Activated CD4-positive, alpha-beta T cell treated with anti-CD3 and anti-CD28 coated beads, Interleukin-2, amount 10 ng/mL, durations not matched to agents 7 days and 5 days (primary cell): ENCODE measurements at places on chromosomes 4 and X. TPM values are rescaled to one million over a fixed set of nuclear protein-coding genes. Genes with fewer than 3 reads are reported as not detected.
A peak's percentile ranks its signal among the peaks of the same experiment; 100 is the strongest.

GRCh38 chr4:153079857-153080391 is 124.3 kb upstream of the TRIM2 start:
- peaks cover 44% of the 10 kb centered on the region for H3K4me1 ChIP-seq
- no peak for DNase-seq
- no peak overlapping the region for H3K27ac ChIP-seq
- peaks cover 12% of the 10 kb centered on the region for H3K27me3 ChIP-seq
- H3K36me3 ChIP-seq, result no peaks in the 10 kb centered on the region

- H3K27me3 ChIP-seq, result peaks cover 17% of the 10 kb centered on the region
- H3K36me3 ChIP-seq, result peaks cover 5% of the 10 kb centered on the region
- DNase-seq, result peak; percentile 50
Observed at GRCh38 chr4:121706595-121707021, 9.8 kb upstream of the ANXA5 start.

DNA sequence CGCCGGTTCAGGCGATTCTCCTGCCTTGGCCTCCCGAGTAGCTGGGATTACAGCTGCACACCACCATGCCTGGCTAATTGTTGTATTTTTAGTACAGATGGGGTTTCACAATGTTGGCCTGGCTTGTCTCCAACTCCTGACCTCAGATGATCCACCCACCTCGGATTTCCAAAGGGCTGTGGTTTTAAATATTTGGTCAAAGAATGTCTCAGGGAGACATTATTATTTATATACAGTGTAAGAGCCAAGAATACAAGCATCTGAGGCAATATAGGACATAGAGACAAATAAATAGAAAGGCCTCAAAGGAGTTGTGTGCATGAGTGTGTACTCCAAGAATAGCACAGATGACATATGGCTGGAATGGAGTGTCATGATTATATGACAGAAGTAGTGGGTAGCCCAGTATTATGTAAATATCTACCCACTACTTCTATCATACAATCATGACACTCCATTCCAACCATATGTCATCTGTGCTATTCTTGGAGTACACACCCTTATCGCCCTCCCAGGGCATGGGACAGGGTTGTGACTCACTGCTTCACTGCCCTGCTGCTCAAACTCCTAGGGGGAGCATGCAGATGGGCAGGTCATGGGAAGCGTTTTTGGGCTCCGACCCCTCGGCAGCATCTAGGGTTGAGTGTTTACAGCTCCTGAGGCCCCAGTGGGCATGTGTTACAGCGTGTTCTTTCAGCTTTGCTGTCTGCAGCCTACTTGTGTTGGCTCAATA is 1649.8 kb upstream of the PCDH10 start:
- H3K27me3 ChIP-seq, result no peaks in the 10 kb centered on the region
- no peak for DNase-seq
- no peaks in the 10 kb centered on the region for H3K36me3 ChIP-seq

DNA sequence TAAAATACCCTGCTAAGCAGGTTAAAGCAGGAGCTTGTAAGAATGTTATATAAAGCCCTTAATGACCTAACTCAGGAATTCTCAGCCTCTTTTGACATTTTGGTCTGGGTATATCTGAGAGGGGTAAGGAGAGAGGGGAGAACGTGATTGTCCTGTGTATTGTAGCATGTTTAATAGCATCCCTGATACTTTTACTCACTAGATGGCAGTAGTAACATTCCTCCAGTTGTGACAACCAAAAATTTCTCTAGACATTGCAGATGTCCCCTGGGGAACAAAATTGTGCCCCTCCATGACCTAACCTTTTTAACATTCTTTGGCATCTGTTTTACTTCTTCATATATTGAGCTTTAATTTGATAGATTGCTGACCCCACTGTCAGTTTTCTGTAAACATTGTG is 17.9 kb downstream of the SMARCA5 start:
- H3K27me3 ChIP-seq, result no peaks in the 10 kb centered on the region
- H3K4me1 ChIP-seq, result no peaks in the 10 kb centered on the region

DNA sequence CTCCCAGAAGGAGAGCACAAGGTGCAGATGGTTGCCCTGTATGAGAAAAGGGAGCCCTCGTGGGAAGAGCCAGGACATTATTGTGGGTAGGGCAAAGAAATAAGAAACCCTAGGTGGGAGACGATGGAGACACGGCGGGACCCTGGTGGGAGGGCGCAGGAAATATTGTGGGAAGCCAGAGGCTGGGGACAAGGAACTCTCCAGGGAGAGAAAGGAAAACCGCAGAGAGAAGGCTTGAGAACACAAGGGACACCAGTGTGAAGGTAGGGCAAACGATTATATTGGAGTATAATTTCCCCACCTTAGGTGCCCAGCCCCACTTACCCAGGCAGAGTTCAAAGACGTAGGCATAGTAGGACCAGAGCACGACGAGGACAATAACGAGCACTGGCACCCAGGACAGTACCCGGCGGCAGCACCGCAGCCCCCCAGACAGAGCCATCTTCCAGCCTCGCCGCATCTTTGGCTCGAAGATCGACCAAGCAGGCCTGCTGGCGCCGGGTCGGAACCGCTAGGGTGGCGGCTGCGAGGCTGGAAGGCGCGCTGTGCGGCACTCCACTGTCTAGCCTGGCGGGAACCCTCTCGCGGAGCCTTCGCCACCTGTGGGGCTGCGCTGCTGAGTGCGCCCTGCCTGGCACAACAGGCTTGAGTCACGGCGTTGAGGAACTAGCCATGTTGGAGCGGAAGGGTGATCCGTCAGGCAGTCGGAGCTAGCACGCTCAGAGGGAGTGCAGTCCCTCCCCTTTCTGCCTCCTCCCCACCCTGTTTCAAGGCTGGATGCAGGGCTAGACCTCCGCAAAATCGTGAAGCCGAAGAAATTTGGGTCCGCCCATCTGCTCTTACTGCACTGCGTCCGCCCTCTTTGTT is at the start of gene ZDHHC15:
ZDHHC15 (minus strand) TSS at position 473 of the 867 bp plus-strand sequence; CDS start at position 460, 13 bp downstream.
- H3K27me3 ChIP-seq, result peaks cover 2% of the 10 kb centered on the region
- no peaks in the 10 kb centered on the region for H3K36me3 ChIP-seq
- peak within 1 kb of the TSS; percentile 37 for H3K27ac ChIP-seq
- H3K4me3 ChIP-seq, result peak within 1 kb of the TSS; percentile 72
- peak; percentile 37 for DNase-seq

- no peaks in the 10 kb centered on the region for H3K4me1 ChIP-seq
- peaks cover 12% of the 10 kb centered on the region for H3K27me3 ChIP-seq
- H3K27ac ChIP-seq, result no peak overlapping the region
- no peaks in the 10 kb centered on the region for H3K36me3 ChIP-seq
Observed at GRCh38 chr4:73875401-73875800, 6.2 kb downstream of the CXCL1 start.

- DNase-seq, result no peak
- H3K27me3 ChIP-seq, result no peaks in the 10 kb centered on the region
- no peaks in the 10 kb centered on the region for H3K4me1 ChIP-seq
- H3K36me3 ChIP-seq, result no peaks in the 10 kb centered on the region
- no peak overlapping the region for H3K27ac ChIP-seq
Observed at GRCh38 chr4:179225594-179225993, 1783.4 kb upstream of the AGA start.

DNA sequence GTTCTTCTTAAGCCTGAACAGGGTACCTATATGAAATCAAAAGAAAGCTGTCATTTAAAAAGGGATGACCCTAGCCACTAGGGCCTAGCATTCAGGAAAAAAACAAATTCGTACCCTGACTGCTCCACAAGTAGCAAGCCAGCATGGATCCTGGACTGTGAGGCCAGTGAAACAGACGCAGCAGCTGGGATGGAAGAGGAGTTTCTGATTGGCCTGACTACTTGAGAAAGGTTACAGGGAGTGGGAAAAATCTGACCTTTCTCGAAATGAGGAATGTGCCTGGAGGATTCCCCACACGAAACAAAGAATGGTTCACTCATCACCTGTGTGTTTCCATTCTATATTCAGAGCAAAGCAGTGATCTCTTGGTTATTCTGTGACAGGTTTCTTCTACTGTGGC is 87.6 kb upstream of the JADE1 start:
- H3K27me3 ChIP-seq, result peaks cover 3% of the 10 kb centered on the region
- no peak overlapping the region for H3K27ac ChIP-seq
- no peak overlapping the region for H3K4me3 ChIP-seq
- H3K4me1 ChIP-seq, result no peaks in the 10 kb centered on the region
- no peaks in the 10 kb centered on the region for H3K36me3 ChIP-seq

DNA sequence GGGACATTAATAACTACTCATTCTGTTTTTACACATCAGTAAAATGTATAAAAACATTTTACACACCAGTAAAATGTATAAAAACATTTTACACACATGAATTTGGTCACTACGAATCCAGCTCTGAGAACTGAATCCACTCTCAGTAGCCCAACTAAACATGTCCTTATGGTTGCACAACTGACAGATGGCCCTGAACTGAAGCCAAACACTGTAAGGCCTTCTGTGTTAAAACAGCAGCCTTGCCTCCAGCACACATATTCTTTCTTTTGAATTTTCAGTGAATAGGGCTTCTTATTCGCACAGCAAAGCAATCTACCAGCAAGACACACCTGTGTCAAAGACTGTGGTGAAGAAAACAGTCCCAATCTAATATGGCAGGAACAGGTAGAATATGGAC is 169.9 kb upstream of the FMR1 start:
- no peak overlapping the region for H3K27ac ChIP-seq
- no peaks in the 10 kb centered on the region for H3K36me3 ChIP-seq
- H3K27me3 ChIP-seq, result no peaks in the 10 kb centered on the region
- no peak overlapping the region for H3K4me3 ChIP-seq

DNA sequence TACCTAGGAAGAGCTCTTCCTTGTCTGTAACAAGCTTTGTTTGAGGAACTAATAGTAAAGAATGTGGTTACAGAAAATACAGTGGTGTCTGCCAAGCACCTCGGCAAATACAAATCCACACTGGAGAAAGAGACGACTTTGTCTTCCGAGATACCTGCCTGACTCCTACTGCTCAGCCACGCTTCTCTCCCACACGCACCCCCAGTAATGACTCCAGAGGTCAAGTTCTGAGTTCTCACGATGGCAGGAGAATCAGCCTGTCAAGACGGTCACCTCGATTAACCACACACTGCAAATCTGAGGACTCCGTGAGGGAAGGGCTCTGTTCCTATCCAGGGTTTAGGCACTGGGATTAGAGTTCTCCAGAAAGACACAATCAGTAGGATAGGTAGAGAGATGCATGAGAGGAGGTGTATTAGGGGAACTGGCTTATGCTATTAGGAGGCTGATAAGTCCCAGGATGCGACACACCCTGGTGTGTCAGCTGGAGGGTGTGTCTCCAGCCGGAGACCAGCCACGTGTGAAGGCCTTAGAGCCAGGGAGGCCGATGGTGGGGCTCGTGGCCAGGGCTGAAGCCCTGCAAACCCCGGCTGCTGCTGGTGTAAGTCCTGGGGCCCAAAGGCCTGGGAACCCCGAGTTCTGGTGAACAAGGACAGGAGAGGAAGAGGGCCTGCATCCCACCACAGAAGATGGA is 8.4 kb upstream of the TRIML2 start:
- no peak overlapping the region for H3K27ac ChIP-seq
- no peaks in the 10 kb centered on the region for H3K36me3 ChIP-seq
- no peaks in the 10 kb centered on the region for H3K4me1 ChIP-seq
- H3K27me3 ChIP-seq, result no peaks in the 10 kb centered on the region
- no peak for DNase-seq

- peaks cover 5% of the 10 kb centered on the region for H3K4me1 ChIP-seq
- H3K27ac ChIP-seq, result no peak overlapping the region
- no peaks in the 10 kb centered on the region for H3K27me3 ChIP-seq
- H3K36me3 ChIP-seq, result no peaks in the 10 kb centered on the region
- DNase-seq, result no peak
Observed at GRCh38 chrX:46333550-46333949, 211.7 kb downstream of the ZNF674 start.

DNA sequence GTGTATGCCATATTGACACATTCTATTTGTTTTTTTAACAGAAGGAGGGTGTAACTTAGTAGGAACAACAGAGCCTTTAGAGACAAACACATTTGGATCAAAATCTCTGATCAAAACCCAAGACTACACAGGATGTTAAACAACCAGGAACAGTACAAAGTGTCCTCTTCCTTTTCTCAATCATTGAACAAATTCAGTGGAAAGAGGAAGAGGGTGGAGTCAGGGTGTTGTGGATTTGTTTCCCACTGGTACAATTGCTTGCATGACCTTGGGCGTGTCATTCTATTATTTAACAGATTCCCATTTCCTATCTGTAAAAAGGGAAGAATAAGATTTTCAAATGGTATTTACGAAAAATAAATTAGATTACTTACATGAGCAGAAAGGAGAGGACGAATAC is 1162.8 kb upstream of the PRKX start:
- no peak for DNase-seq
- H3K36me3 ChIP-seq, result no peaks in the 10 kb centered on the region
- H3K27ac ChIP-seq, result no peak overlapping the region
- H3K27me3 ChIP-seq, result no peaks in the 10 kb centered on the region
- no peaks in the 10 kb centered on the region for H3K4me1 ChIP-seq

DNA sequence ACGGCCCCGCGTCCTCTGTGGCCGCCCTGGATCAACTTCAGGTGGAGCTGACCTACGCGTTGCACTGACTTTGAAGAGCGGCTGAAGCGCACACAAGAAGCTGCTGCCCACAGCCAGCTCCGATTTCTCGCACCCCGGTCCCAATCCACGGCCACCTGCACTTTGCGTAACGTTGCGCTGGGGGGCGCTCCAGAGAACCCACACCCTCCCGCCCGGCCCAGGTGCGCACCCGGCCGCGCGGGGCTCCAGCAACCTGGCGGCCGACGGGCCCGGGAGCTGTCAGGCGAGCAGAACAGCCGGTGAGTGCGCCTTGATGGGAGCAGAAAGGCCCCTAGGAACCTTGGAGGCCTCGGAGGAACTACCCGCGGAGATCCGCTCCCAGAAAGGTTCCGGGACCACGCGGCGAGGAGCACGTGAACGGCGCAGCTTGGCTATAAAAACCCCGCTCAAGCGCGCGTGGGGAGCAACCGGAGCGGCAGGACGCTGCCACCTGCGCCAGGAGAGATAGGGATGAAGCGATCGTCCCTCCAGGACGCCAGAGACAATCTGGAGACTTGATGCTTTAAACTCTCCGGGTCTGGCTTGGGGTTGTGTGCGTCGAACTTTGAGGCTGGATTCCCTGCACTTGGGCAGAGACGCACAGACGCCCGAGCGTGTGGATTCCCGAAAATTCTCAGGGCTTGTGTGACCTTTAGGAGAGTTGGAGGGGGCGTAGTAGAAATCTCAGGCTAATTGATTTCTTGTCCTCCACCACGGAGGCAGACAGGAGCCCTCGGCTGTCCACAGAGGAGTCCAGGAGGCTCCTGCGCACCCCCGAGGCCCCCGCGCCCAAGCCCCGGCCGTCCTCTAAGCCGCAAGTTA is 591 bp upstream of the NWD2 start:
- no peak overlapping the region for H3K4me3 ChIP-seq
- peaks cover 54% of the 10 kb centered on the region for H3K27me3 ChIP-seq
- no peaks in the 10 kb centered on the region for H3K36me3 ChIP-seq

GRCh38 chr4:189792924-189793618 is 147.6 kb upstream of the FRG1 start:
- DNase-seq, result peak; percentile 66
- peaks cover 2% of the 10 kb centered on the region for H3K4me1 ChIP-seq
- no peak overlapping the region for H3K4me3 ChIP-seq
- no peaks in the 10 kb centered on the region for H3K27me3 ChIP-seq

DNA sequence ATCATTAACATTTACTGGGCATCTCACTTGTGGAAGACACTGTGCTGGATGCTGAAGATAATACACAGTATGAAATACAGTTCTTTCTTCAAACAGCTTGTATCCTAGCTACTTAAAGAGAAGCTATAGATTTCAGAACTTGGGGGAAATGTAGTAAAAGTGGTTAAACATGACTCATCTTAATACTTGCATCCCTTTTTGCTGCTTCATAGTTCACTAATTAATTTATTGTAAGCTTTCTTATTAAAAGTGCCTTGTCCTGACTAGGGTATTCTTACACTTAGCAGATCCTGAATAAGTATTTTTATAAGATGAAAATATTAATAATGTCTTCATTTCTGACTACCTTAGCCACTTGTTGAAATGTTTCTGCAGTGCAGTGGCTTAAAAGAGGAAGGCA is 132.8 kb upstream of the STIM2 start:
- no peak overlapping the region for H3K27ac ChIP-seq
- H3K4me3 ChIP-seq, result no peak overlapping the region
- H3K36me3 ChIP-seq, result no peaks in the 10 kb centered on the region
- DNase-seq, result no peak

The TMPRSS11D gene
- total RNA-seq, result not detected

The C4orf36 gene
- total RNA-seq, result not detected

The MAGEE2 gene
- total RNA-seq, result not detected
